ENCODE measurements at places on chromosomes 3 and 15. TPM values are rescaled to one million over a fixed set of nuclear protein-coding genes. Genes with fewer than 3 reads are reported as not detected.
A peak's percentile ranks its signal among the peaks of the same experiment; 100 is the strongest.

GASK1A gene
- 43.0 TPM for total RNA-seq

SLC9C1 gene
- not detected for total RNA-seq

JMJD7 gene
- total RNA-seq: 9.0 TPM

PATL2 gene
- 0.84 TPM for total RNA-seq

GRCh38 chr3:67655364-67656121, 1.1 kb upstream of the SUCLG2 start:
- no peak for DNase-seq
- H3K36me3 ChIP-seq: no peaks in the 10 kb centered on the region
- peaks cover 11% of the 10 kb centered on the region for H3K4me1 ChIP-seq
- no peak overlapping the region for H3K4me3 ChIP-seq
- no peak overlapping the region for H3K27ac ChIP-seq

DNA sequence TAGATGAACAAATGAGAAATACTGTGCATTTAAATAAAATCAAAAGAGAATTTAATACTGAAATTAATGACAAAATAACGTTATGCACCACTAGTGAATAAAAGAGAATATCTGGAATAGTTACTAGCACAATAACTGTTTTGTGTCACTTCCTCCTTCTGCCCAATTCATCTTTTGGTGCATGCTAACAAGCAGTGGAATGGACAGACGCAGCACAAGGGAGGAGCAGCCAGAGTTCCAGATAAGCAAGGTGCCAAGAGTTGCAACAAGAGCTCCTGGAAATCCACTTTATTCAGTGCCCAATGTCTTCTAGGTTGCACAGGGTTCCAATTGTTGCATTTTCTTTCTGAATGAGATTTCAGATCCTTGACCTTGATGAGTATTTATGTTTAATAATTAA, 66.5 kb upstream of the PLXND1 start:
- DNase-seq: no peak
- no peaks in the 10 kb centered on the region for H3K4me1 ChIP-seq
- no peak overlapping the region for H3K27ac ChIP-seq
- H3K4me3 ChIP-seq: no peak overlapping the region
- H3K36me3 ChIP-seq: peaks cover 25% of the 10 kb centered on the region

P3H2 gene
- 8.8 TPM for total RNA-seq

HHLA2 gene
- 0.21 TPM for total RNA-seq

DNA sequence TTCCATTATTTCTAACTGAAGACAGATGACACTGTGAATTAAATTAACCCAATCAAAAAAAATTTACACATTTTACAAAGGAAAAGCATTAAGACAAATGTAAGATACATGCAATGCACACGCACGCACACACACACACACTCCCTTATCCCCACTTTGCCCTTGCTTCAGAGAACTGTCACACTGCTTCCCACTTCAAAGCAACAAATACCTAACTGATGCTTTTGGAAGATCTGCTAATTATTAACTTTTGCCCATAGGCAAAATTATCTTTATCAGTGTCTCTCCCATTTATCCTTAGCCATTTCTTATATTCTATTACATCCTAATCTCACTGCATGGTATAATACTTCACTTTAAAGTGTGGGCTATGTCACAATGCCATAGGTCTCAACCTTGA, 60.3 kb downstream of the SETD2 start:
- no peaks in the 10 kb centered on the region for H3K27me3 ChIP-seq
- no peak overlapping the region for H3K27ac ChIP-seq

GOLGA6L10 gene
- 0.42 TPM for total RNA-seq

GRCh38 chr3:115245438-115245837, 98.3 kb upstream of the ZBTB20 start:
- no peak overlapping the region for H3K4me3 ChIP-seq
- H3K27ac ChIP-seq: no peak overlapping the region

DNA sequence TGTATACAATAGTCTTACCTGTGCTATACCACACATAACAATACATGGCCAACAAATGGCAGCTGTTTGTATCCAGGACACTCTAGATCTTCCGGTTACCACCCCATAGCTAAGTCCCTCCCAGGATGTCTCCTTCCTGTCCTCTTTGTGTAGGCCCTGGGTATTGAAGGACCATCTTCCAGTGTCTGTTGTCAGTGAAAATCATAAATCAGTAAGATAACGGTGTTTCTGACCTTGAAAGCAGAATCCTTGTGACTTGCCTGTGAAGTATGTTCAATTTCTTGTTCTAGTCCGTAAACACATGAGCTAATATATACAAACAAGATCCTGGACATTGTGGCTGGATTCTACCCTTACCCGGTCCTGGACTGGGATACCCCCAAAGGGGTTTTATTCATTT, 462.8 kb downstream of the NTRK3 start:
- no peak overlapping the region for H3K27ac ChIP-seq
- no peak for DNase-seq
- no peak overlapping the region for H3K4me3 ChIP-seq
- no peaks in the 10 kb centered on the region for H3K27me3 ChIP-seq
- no peaks in the 10 kb centered on the region for H3K36me3 ChIP-seq

GRCh38 chr15:80822676-80823075, 43.5 kb downstream of the CEMIP start:
- no peak overlapping the region for H3K27ac ChIP-seq
- no peaks in the 10 kb centered on the region for H3K4me1 ChIP-seq
- H3K36me3 ChIP-seq: no peaks in the 10 kb centered on the region
- H3K27me3 ChIP-seq: no peaks in the 10 kb centered on the region
- DNase-seq: no peak
- H3K4me3 ChIP-seq: no peak overlapping the region

GRCh38 chr3:124246949-124247348, 255.0 kb upstream of the ROPN1 start:
- H3K27me3 ChIP-seq: no peaks in the 10 kb centered on the region
- H3K4me3 ChIP-seq: no peak overlapping the region
- peak overlapping the region; percentile 74 for H3K27ac ChIP-seq

ZKSCAN7 gene
- total RNA-seq: 6.5 TPM

- no peaks in the 10 kb centered on the region for H3K36me3 ChIP-seq
- no peaks in the 10 kb centered on the region for H3K4me1 ChIP-seq
- no peak overlapping the region for H3K4me3 ChIP-seq
- no peaks in the 10 kb centered on the region for H3K27me3 ChIP-seq
- H3K27ac ChIP-seq: no peak overlapping the region
These were observed 74.9 kb downstream of the RAD18 start for GRCh38 chr3:8888301-8888915.

EPHA6 gene
- 0.30 TPM for total RNA-seq

CYP1A2 gene
- not detected for total RNA-seq

DNA sequence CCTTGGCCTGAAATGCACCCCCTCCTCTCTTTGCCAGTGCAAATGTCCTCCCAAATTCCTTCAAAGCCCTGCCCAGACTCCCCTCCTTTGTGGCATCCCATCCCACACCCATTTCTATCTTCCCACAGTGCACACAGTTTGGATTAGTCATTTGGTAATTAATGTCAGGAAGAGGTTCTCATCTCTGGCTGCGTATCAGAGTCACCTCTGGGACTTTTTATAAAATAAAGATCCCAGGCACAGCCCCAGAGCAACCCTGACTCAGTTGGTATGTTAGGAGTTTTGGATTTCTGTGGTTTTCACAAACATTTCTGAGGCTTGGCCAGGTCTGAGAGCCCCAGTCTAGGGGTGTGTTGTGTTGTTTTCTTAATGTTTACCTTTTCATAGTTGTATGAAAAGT, 41.6 kb downstream of the C3orf20 start:
- no peaks in the 10 kb centered on the region for H3K27me3 ChIP-seq
- H3K4me3 ChIP-seq: no peak overlapping the region
- no peak for DNase-seq
- H3K4me1 ChIP-seq: no peaks in the 10 kb centered on the region
- peaks cover 14% of the 10 kb centered on the region for H3K36me3 ChIP-seq

DNA sequence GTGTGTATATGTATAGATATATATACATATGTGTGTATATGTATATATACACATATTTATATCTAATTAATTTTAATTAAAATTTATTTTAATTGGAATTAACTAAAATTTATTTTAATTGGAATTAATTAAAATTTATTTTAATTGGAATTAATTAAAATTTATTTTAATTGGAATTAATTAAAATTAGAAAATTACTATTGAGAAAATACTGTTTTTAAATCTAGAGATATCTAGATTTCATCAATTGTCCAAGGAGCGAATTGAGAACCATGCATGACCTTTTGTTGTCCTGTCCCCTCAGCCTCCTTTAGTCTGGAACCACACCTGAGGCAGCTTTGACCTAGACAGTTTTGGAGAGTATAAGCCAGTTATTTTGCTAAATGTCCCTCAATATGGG, 1.8 kb downstream of the MOBP start:
- H3K27me3 ChIP-seq: no peaks in the 10 kb centered on the region

- no peak for DNase-seq
- H3K27ac ChIP-seq: no peak overlapping the region
- H3K27me3 ChIP-seq: no peaks in the 10 kb centered on the region
- H3K4me1 ChIP-seq: no peaks in the 10 kb centered on the region
These were observed 6.2 kb upstream of the EHD4 start for GRCh38 chr15:41978534-41978933.

All from tibial nerve (tissue), 4 donors.